WTC11 (cell line): ENCODE measurements at places on chromosomes 16 and 17.

DNA sequence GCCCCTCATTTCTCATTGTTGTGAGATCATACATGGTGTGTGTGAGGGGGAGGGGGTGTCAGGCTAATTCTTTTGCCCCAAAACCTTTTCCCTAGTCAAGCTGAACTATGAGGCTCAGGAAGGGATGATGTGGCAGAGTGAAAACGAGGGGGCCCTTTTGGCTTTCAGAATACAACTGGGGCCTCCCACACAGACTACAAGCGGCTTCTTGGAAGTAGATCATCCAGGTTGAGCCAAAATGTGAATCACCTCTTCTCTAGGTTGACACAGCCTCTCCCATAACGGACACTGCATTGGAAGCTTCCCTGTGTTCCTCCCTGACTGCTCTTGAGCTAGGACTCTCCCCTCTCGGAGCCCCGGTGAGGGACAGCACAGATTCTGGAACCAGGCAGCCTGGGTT is 2.3 kb upstream of the ALKBH5 start:
- peak overlapping the region; percentile 57; the same call in 1 of the 2 replicates for H3K27ac ChIP-seq
- no peak overlapping the region for H3K4me3 ChIP-seq
- no peaks in the 10 kb centered on the region for H3K27me3 ChIP-seq
- peaks cover 12% of the 10 kb centered on the region for H3K36me3 ChIP-seq

- no peaks in the 10 kb centered on the region for H3K36me3 ChIP-seq
- no peak overlapping the region for H3K27ac ChIP-seq
- no peak for DNase-seq
- H3K4me3 ChIP-seq = no peak overlapping the region
- no peaks in the 10 kb centered on the region for H3K27me3 ChIP-seq
- peaks cover 18% of the 10 kb centered on the region for H3K4me1 ChIP-seq
Observed at GRCh38 chr16:11372829-11373306, 27.6 kb downstream of the RMI2 start.

GRCh38 chr16:48347980-48348379 is 37.2 kb downstream of the SIAH1 start:
- no peak for DNase-seq
- no peak overlapping the region for H3K27ac ChIP-seq
- no peak overlapping the region for H3K4me3 ChIP-seq
- H3K36me3 ChIP-seq = peaks cover 30% of the 10 kb centered on the region

DNA sequence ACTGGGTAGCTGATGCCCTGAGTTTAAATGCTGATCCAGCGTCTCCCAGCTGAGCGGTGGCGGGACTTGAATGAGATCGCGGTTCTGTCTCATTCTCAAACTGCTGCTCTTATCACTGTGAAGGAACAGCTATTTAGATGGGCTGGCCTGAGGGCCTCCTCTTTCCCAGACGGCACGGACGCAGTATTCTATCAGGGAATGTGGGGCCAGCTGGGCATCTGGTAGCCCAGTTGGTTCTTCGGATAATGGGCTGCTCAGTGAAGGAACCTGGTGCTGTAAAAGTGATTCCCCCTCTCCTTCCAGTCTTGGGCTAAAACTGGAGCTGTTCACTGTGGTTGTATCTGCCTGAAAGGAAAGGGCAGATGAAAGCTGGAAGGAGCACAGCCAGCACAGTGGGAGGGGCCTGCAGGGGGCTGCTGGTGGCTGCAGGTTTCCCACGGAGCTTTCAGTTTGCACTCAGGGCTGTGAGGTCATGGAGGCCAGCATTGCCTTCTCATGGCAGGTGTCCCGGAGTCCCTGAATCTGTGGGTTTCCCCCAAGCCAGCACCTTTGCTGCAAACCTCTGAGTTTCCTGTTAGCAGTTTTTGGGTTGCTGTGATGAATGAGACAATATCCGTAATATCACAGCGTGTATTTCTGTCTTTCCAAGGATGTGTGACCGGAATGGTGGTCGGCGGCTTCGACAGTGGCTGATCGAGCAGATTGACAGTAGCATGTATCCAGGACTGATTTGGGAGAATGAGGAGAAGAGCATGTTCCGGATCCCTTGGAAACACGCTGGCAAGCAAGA is 3.6 kb downstream of the IRF8 start:
- peaks cover 4% of the 10 kb centered on the region for H3K4me1 ChIP-seq
- no peak for DNase-seq
- H3K27ac ChIP-seq = no peak overlapping the region
- no peak overlapping the region for H3K4me3 ChIP-seq
- H3K36me3 ChIP-seq = no peaks in the 10 kb centered on the region

DNA sequence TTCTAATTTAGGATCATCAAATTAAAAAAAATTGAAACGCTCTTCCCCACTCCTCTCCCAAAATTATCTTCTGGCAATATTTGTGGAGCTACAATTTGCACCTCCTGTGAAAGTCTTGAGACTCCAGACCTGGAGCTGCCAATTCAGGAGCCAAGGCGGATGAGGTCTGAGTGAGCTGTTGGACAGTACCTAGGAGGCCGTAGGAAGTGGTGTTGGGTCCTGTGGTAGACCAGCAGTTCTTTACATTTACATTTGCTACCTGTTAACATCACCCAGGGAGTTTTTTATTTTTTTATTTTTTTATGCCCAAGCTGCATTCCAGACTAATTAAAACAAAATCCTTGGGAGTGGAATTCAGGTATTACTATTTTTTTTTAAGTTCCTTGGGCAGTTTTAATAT is 271.0 kb downstream of the PHKB start:
- H3K27me3 ChIP-seq = no peaks in the 10 kb centered on the region
- H3K4me3 ChIP-seq = no peak overlapping the region
- no peaks in the 10 kb centered on the region for H3K36me3 ChIP-seq
- peaks cover 30% of the 10 kb centered on the region for H3K4me1 ChIP-seq
- no peak overlapping the region for H3K27ac ChIP-seq
- DNase-seq = no peak

DNA sequence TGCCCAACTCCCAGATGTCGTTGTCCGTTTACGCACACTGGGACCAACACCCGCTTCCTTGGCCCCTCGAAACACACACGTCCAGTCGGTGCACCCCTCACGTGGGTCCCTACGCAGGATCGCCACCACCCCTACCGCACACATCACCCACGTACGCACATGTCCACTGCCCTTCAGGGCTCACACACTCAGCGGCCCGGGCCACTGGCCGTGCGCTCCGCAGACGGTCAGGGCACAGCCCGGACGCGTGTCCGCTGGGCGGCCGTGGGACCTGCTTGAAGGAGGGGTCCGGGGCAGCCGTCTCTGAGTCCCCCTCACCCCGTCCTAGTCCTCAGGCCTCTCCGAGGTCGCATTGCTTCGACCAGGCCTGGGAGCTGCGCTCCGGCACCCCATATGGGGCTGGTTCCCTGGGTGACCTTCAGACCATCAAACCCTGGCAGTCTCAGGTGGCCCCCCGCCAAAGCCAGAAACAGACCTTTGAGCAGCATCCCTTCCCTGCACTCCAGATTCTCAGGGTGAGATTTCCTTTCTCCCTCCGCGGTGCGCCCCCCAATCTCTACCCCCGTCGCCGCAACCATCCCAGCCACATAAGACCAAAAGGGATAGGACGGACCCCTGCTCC is 914 bp upstream of the GPRC5B start:
- peak overlapping the region; percentile 74 for H3K4me3 ChIP-seq
- no peak for DNase-seq
- no peak overlapping the region for H3K27ac ChIP-seq
